ENCODE measurements at places on chromosomes 5 and 9. TPM values are rescaled to one million over a fixed set of nuclear protein-coding genes. Genes with fewer than 3 reads are reported as not detected.

Gene CYLC2
- not detected for total RNA-seq

Gene FYB1
- 9.0 TPM for total RNA-seq

Gene TMEM174
- total RNA-seq: not detected

Gene PPP1R26
- total RNA-seq: 15.2 TPM

Gene OR1J2
- not detected for total RNA-seq
